ENCODE measurements at places on chromosomes 2 and 18.

DNA sequence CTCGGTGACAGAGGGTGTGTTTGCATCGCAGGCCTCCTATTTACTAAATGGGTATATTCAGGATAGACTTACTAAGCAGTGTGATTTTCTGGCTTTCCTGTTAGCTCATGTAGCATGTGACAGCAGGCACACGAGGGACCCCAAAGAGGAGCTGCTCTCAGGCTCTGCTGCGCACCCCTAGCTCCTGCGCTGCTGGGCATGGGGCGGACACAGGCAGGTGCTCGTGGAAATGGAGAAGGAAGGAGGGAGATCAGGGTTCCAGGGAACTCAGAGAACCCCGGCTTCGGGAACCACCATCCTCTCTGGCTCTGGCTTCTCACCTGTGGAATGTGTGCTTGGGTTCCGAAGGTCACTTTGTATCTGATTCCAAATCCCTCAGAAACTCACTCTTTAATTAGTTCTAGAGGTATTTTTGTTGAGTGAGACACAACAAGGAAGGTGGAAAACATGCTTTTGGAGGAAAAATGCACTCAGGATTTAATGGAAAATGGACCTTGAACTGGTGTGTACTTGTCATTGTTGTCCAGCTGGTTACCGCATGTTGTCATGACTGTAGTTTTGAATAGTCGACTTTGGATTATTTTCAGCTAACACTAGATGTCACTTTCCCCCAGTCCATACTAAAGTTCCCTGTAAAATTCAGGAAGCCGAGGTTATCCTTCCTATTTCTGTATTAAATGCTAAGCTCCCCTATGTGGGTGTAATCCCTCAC is 3.5 kb downstream of the SNTG2 start:
- DNase-seq: no peak

DNA sequence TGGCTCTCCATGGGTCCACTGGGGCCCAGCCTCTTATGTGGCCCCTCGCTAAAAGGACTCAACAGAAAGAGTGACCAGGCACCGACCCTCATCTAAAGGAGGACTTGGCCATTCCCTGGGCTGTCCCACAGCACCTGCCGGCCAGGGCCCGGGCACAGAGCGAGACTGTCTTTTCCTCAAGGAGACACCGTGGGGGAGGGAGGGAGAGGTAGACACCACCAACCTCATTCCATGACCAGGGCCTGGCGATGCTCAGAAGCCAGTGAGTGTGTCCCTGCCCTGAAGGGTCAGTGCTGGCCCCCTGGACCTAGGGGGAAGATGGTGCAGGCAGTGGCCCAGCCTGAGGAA is 39.8 kb upstream of the ALPP start:
- DNase-seq: no peak

DNA sequence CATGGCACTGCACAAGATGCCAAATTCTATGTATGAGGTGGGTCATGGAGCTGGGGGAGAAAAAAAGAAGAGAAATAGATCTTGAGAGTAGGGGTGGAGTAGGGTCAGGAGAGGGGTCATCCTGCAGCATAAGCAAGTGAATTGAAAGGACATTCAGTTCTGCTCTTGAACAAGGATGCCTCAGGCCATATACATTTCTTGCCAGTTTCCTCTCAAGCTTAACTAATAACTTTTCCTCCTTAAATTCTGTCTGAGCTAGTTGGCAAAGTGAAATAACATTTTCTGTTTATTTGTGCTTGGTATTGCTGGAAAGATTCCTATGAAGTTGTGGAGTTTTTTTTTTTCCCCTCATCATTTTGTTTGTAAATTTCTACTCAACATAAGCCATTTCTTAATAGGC is 99.0 kb upstream of the LTBP1 start:
- DNase-seq: no peak

- DNase-seq: no peak
Measured at GRCh38 chr18:8932866-8933265, 169.6 kb upstream of the NDUFV2 start.

GRCh38 chr2:131031875-131032274 is 61.4 kb downstream of the FAM168B start:
- no peak for DNase-seq

GRCh38 chr18:33212363-33212762 is 228.2 kb downstream of the CCDC178 start:
- DNase-seq: no peak

- peak; percentile 14 for DNase-seq
Measured at GRCh38 chr2:218805627-218806026, 23.7 kb downstream of the CYP27A1 start.

DNA sequence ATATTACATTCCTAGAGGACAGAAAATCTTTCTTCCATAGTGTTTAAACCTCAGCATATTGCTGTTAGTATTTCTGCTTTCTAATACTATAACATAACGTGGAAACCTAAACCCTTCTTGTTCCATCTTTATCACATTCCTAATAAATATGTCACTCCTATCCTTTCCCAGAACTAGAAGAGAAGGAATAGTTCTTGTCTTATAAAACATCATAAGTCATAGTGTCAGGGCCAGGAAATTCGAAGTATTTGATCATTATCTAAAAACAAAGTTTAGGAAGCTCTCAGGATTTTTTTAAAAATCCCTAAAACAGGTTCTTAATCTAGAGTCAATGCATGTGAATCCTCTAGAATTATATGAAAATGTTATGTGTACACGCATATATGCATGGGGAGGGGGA is 2.0 kb downstream of the NHEJ1 start:
- DNase-seq: no peak

DNA sequence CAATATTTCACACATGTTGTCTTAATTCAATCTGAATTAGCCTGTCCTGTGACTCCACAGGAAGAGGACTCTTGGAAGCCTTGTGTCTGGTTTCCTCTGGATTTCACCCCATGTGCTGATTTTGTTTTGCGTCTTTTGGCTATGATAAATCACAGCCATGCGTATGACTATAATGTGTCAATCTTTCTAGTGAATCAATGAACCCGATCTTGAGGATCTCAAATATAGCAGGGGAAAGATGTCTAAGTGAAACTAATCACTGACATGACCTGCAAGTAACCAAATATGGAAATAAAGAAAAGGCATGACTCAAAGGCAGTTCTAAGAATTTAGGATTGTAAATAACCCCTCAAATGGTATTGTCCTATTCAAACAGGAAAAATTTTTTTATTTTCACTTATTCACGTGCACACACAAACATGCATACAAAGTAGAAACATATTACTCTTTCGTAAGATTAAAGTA is 8.2 kb downstream of the WDFY1 start:
- no peak for DNase-seq

GRCh38 chr18:73136134-73136533 is 268.3 kb upstream of the NETO1 start:
- DNase-seq: no peak

GRCh38 chr2:212213191-212213590 is 325.4 kb downstream of the ERBB4 start:
- no peak for DNase-seq

GRCh38 chr2:29729932-29730331 is 191.5 kb downstream of the ALK start:
- DNase-seq: no peak

DNA sequence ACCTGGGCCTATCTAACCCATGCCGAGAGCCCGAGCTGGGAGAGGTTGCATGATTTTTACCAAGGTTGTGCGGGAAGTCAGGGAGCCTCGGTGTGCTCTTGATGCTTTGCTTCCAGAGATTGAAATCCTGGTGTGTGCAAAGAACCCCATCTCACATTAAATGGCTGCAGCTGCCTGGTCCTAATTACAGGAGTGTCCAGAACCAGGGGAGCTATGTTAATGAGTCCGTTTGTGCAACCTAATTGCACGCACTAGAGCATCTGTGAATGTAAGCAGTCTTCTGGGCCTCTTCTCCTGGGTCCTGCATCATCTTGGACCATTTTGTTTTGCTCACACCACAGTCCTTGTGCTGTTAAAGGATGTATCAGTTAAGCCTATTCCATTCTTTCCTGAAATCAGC is 263.8 kb downstream of the AGAP1 start:
- DNase-seq: no peak

GRCh38 chr2:240603081-240603835 is 16.7 kb downstream of the CAPN10 start:
- DNase-seq: no peak

GRCh38 chr2:149566652-149567051 is 20.9 kb downstream of the MMADHC start:
- no peak for DNase-seq

- DNase-seq: no peak
Measured at GRCh38 chr2:9774266-9774665, 69.0 kb upstream of the TAF1B start.

DNA sequence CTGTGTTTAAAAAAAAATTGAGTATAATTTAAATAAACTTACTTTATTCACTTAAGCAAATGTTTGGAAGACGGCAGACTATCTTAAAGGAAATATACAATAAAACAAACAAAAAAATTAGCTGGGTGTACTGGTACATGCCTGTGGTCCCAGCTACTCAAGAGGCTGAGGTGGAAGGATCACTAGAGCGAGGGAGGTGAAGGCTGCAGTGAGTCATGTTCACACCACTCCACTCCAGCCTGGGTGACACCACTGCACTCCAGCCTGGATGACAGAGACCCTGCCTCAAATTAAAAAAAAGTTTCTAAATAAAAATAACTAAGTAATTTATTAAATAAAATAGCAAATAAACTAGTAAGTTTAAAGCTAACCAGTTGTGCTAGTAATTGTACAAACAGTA is 7.5 kb downstream of the PUM2 start:
- DNase-seq: no peak

DNA sequence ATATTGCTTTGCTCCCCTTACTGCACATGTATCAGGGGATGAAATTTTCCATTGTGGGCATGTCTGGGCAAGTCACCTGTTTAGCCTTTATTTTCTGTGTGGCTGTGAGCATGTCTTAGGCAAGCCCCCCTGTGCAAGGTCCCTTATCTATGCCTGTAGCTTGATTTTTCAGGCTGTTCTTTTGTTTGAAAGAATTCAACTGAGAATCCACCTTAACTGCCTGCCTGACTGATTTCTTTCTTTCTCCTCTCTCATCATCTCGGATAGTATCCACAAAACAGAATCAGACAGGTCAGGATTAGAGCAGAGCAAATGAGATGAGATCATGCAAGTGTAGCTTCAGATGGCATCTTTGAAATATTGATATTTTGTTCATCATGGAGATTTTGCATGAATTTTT is 1147.5 kb upstream of the ACVR2A start:
- DNase-seq: no peak

GRCh38 chr2:105425936-105426625 is 27.2 kb upstream of the FHL2 start:
- no peak for DNase-seq

- DNase-seq: no peak
Measured at GRCh38 chr2:105790461-105791149, 45.9 kb downstream of the NCK2 start.

- DNase-seq: no peak
Measured at GRCh38 chr18:74342416-74343043, 26.9 kb downstream of the C18orf63 start.

DNA sequence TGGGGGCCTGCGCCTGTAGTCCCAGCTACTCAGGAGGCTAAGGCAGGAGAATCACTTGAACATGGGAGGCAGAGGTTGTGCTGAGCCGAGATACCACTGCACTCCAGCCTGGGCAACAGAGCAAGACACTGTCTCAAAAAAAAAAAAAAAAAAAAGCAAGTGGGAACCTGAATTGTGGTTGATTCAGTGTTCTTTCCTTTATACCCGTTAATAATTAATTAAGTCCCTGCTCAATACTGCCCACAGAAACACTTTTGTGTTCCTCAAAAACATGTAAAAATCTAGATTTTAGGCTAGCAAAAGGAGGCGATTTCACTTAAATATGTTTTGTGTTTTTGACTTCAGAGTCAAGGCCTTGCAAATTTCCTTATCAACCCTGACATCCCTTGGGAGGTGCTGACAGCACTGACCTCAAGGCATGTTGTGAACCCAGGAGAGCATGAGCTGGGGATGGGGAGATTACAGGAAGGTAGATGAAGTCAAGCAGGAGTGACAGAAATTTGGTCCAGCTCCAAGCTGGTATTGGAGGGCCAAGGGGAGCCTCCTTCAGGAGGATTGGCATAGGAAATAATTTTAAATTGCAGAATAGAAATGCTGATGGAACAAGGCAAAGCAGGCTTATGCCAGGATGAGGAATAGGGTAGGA is 89.0 kb upstream of the PNPT1 start:
- no peak for DNase-seq

GRCh38 chr2:147636238-147636882 is 208.5 kb upstream of the ACVR2A start:
- DNase-seq: no peak

DNA sequence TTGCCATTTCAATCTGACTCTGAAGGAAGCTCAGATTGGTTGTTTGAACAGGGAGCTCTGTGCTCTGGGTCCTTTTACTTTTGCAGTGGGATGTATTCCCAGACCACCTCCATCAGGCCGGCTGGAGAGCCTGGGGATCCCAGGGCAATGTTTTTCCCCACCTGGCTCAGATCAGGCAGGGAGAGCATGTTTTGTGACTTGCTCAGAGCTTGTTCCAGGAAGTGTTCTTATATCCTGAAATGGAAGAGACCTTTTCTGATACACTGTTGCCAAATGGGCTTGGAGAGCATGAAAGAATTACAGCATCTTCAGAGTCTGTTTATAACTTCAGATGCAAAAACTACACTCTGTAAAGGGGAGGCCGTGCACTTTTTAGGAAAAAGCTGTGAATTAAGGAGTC is 56.0 kb downstream of the LIPG start:
- no peak for DNase-seq

GRCh38 chr2:224410946-224411561 is 9.1 kb upstream of the FAM124B start:
- DNase-seq: peak; percentile 29

DNA sequence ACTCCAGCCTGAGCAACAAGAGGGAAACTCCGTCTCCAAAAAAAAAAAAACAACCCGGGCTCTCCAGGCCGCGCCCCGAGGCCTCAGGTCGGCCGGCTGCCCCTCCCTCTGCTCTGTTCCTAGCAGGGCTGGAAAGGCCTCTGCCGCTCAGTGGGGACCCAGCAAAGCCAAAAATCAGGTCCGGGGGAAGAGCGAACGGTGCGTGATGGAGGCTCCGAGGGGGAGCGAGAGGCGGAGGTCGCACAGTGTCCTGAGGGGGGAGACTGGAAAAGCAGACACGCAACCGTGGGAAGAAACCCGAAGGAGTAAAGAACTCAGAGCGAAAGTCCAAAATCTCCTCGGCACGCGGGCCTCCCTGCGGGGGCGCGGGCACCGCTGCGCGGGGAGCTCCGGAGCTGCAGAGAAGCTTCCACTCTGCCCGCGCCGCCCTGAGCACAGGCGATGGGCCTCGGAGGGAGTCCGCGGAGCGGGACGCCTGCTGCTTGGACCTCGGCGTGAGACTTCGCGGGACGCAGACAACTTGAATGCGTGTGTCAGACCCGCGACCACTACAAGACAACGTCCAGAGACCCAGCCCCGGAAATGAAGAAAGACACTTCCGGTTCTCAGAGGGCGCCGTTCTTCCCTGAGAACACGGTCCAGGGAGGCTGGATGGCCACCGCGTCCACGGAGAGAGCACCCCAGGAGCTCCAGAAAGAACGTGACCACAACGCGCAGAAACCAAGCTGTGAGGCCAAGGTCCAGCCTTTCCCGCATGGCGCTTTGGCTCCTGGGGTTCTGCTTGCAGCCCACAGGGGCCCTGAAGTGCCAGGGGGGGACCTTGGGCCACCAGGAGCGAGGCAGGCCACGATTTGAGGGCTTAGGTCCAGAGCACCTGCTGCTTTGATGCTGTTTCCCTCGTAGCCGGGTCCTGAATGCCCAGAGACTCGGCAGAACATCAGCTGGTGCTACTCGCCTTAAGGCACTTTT is 219.8 kb downstream of the DPP10 start:
- peak; percentile 76 for DNase-seq

GRCh38 chr2:203893401-203893800 is 25.8 kb downstream of the CTLA4 start:
- DNase-seq: no peak

Data from ELF-1 (cell line).